Activated T-helper 1 cell treated with Interleukin-2 at 50 U/mL for 16 hours (primary cell): ENCODE measurements at places on chromosomes 12 and 14.

DNA sequence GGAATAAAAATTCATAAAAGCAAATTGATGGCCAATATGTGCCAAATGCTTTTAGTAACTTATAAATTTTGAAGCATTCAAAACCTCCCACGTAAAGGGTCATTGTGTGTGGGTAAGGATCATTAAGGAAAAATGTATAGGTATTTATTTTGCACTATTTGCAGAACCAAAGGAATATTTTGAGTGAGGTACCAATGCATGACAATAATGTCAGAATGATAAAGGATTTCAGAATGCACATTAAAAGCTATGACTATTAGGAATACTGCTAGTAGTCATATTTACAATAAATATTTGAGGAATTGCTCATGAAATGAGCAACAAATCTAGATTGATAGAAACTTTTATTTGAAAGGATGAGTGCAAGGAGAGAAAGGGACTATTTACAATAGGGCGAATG, 932.8 kb downstream of the SLC6A15 start:
- no peak for DNase-seq

GRCh38 chr12:104347374-104348075, 44.0 kb downstream of the EID3 start:
- no peak for DNase-seq

DNA sequence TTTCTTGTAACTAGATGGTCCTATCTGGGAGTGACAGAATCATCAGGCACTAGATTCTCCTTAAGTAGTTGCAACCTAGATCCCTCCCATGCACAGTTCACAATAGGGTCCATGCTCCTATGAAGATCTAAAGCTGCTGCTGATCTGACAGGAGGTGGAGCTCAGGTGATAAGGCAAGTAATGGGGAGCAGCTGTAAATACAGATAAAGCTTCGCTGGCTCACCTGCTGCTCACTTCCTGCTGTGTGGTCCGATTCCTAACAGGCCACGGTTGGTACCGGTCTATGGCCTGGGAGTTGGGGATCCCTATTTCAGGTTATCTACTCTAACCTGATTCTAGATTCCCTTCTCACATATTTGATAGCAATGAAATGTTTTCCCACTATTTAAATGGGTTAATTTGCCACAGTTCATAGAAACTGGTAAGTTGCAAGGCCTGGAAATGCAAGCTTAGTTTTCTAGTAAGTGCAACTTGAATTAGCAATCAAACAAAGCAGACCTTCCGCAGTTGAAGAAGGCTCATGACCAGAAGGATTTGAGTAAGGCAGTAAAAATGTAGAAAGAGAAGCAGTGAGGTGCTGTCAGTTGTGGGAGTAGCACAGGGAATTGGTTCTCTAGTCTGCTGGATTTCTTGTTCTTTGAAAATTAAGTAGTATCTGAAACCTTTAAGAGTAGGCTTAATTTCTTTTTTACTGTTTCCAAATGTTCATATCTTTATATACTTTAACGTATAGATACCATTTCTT, 332.3 kb downstream of the EGLN3 start:
- no peak for DNase-seq

DNA sequence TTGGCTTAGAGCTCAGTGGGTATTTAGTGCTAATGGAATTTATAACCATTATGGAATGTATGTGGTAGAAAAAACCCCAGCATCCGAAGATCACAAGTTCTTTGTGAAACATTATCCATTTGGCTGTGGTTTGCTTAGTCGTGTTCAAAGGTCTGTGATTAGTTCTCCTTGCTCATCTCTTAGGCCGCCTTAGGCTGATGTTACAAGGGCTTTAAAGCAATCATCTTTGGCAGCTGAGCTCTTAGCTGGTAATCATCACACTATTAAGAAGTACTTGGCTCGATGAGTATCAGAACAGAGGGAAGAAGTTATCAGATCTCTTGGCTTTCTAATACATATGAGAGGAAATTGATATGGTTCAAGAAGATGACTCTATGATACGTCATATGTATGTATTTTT, 124.1 kb upstream of the E2F7 start:
- DNase-seq, result no peak

DNA sequence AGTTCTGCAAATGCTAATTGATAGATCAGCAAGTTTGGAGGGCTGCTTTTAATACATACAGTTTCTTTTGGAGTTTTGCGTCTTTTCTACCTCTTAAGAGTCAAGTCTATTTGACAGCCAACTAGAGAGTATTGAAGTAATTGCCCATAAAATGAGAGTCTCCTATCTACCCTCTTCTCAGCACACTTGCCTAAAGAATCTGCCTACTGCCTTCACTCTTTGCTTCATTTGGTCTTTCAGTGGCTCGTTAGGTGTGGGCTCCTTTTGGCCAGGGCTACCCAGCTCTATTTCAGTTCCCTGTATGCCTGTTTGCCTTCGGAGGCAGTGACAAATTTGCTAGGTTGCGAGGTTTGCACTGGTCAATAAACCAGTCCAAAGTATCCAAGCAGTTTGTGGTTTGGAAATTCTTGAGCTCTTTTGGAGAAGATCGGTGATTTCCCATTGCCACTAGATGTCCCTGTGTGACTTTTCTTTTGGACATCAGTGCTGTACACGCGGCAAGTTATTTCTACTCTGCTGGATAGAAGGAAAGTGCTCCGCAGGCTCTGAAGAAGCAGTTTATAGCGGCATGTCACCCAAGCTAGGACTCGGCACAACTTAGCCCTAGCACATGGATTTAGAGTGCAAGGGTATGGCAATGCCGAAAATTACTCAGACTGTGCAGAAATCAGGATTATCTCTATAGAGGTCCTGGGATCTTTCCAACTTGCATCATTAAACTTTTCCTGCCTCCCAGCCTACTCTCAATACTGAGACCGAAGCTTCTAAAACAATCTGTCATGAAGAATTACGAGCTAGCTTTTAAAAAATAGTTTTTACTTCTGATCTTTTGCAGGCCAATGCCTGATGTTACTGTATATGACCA, 38.6 kb downstream of the MGST1 start:
- no peak for DNase-seq

DNA sequence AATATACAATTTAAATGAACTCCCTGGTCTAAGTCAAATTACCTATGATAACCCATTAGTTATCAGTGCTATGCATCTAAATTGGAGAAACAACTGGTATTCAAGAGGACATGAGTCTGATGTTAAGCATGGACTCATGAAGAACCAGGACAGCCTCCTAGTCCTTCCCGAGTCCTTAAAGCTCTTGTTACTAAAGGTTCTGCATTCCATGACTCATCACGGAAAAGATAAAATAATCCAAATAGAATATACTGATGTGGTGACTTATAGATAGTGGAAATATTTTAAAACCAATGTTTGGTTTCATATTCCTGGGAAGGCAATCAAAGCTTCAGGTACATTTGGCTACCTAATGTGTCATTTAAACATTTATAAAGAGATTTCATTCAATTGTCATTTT, 117.2 kb upstream of the PMCH start:
- no peak for DNase-seq

DNA sequence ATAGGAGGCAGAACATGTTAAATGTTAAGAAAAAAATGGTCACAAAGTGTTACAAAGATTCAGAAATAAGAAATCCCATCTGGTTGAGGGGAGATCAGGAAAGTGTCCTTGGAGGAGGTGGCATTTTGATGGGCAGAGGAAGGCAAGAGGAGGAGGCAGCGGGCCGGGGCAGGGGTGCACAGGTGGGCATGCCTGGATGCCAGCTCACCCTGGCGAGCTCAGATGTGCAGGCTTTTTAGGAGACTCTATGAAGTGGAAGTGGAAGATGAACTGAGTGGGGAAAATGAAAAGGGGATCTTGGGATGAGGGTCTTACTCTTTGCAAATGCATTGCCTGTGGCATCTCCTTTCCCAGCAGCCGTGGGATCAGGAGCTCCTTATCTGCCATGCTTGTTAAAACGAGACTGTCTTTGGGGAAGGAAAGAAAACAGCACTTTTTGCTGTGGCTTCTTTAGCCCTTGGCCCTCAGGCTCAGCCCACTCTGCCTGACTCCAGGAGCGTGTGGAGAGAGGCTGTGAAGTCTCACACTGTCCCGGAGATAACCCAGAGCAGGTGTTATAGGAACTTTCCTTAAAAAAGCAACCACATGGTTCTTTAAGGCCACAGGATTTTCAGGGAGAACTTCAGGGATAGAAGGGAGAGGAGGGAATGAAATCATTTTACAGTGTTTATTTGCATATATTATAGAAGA, 62.6 kb downstream of the ELK3 start:
- DNase-seq, result no peak

DNA sequence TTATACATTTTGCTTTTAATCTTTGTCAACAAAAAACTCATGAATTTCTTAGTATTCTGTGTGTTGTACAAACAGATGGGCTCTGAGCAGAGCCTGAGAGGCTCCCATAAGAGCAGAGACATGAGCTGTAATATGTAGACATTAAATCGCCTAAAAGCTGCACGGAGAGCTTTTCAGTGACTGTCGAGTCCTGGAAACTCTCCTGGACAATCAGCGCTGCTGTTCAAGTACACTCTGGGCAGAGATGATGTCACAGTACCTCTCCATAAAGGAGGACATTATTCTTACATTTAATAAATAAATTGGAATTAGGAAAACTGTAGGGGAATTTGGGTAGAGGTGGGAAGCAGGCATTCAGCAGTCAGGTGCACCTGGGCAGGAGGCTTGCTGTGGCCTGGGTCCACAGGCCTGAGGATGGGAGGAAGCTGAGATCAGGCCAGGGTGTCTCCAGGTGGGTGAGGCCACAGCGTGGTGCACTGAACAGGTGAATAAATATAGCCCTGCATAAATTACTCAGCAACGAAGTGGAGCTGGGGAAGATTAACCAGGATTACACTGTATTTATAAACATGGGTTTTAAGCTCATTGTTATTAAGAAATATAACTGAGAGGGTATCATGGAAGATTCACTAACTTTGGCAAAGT, 13.3 kb upstream of the TCL1A start:
- no peak for DNase-seq

DNA sequence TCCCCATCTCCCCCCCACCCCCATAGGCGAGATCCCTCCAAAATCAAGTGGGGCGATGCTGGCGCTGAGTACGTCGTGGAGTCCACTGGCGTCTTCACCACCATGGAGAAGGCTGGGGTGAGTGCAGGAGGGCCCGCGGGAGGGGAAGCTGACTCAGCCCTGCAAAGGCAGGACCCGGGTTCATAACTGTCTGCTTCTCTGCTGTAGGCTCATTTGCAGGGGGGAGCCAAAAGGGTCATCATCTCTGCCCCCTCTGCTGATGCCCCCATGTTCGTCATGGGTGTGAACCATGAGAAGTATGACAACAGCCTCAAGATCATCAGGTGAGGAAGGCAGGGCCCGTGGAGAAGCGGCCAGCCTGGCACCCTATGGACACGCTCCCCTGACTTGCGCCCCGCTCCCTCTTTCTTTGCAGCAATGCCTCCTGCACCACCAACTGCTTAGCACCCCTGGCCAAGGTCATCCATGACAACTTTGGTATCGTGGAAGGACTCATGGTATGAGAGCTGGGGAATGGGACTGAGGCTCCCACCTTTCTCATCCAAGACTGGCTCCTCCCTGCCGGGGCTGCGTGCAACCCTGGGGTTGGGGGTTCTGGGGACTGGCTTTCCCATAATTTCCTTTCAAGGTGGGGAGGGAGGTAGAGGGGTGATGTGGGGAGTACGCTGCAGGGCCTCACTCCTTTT, 2.7 kb downstream of the GAPDH start:
- no peak for DNase-seq

GRCh38 chr12:25241167-25242020, 9.3 kb downstream of the KRAS start:
- no peak for DNase-seq

GRCh38 chr12:72793796-72794195, 521.6 kb downstream of the TRHDE start:
- DNase-seq, result no peak

- no peak for DNase-seq
Observed at GRCh38 chr12:101992091-101992490, 69.7 kb downstream of the WASHC3 start.

DNA sequence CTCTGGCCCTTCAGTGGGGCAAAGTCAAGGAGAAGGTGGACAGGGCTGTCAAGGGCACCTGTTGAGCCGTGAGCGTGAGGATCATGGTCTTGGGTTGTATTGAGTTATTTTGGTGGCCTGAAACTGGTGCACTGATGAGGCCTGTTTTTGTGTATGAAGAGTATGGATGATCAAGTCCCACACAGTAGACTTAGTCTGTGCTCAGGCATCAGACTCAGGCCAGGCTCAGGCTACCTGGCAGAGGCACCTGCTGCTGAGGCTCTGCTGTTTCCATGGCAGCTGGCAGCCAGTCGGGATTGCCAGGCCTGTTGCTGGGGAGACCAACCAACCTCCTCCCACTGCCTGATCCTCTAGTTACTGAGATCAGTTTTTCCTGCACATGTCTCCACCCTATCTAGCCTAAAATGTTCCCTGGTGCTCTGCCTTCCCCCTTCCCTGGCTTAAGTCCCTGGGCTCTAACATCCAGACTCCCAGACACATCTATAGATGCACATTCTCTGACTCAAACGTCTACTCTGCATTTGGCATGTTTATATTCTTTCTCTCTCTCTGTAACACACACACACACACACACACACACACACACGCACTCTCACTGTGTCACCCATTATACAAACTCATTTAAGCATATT, 5.1 kb downstream of the JPH4 start:
- no peak for DNase-seq

DNA sequence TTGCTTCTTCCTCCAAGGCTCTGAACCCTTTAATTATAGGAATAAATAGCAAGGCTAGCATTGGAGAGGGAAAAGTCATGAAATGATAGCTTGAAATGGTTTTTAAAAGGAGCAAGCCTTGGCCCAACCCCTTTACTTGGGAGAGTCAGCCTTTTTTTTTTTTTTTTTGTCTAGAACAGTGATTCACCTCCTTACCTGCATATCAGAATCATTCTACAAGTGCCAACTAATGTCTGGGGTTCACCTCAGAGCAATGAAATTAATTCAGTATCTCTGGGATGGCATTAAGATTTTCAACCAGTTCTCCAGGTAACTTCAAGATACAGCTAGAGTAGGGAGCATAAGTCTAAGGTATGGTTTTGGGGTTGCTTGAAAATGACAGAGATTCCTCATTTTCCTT, 41.3 kb upstream of the TMTC2 start:
- no peak for DNase-seq

DNA sequence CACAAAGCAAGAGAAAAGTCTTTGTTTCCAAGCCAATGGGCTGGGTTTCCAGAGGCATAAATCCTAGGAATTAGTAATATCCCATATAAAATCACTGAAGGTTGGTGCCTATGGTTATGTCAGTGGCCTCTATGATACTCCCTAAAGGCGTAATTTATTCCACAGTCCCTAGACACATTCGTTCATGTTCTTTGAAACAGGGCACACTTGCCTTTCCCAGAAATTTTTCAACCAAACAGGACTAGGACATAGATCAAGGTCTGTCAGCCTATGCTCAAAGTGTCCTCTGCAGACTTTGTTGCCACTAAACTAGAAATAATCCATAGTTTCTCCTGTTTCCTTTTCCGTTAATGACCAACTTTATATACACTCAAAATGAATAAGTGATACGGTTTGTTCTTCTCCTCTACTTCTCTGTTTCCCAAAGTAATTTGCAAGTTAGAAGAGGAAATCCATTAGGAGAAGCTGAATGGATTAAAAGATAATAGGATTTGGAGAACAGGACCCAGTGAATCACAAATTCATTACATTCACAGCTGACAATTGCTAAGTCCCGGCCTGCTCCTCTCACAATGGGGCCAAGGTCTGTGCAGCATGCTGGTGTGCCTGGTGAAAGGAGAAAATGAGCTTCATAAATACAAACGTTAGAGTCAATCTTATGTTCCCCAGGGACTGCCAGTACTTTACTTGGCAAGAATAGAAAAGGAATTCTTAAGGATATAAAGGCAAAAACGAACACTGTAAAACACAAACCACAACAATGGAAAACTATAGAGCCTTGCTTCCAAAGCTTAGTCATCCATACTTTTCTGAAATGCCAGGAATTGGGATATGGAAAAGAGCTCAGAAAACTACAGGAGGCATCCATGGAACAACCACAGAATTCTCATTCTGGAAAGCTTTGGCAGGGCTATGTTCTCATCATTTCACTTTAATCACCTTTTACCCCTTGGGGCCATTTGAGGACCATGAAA, 966.2 kb downstream of the NRXN3 start:
- no peak for DNase-seq
